Ovary (tissue), 10 donors: ENCODE measurements at places on chromosomes 6 and 20. TPM values are rescaled to one million over a fixed set of nuclear protein-coding genes. Genes with fewer than 3 reads are reported as not detected.

The RRAGD gene
- total RNA-seq: 7.9 TPM

The HEY2 gene
- 4.5 TPM for total RNA-seq

The TM9SF4 gene
- total RNA-seq: 37.2 TPM

GRCh38 chr6:165204807-165205545 is 104.4 kb downstream of the C6orf118 start:
- DNase-seq: no peak
- H3K27me3 ChIP-seq: no peaks in the 10 kb centered on the region
- H3K4me1 ChIP-seq: no peaks in the 10 kb centered on the region
- no peaks in the 10 kb centered on the region for H3K36me3 ChIP-seq
- H3K27ac ChIP-seq: no peak overlapping the region

DNA sequence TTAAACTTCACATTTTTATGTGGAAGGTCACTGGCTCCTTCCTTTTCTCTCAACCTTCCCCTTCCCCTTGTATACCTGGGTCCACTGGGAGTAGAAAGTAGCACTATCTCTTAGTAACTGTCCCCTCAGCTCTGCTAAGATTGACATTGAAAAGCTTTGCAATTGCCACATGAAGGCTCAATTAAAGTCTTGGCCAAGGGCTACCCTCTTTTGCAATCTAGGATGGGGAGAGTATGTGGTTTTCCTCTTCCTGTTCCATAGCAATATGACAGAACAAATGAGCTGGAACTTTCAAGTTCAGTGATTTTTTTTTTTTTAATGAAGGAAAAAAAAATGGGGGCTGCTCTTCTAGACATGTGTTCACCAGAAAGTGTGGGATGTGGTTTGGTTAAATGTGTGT is 37.1 kb downstream of the PROKR2 start:
- H3K4me3 ChIP-seq: no peak overlapping the region
- no peaks in the 10 kb centered on the region for H3K36me3 ChIP-seq

GRCh38 chr6:146028252-146028795 is 538 bp upstream of the GRM1 start:
- H3K4me3 ChIP-seq: no peak overlapping the region
- peak; percentile 64 for DNase-seq
- H3K36me3 ChIP-seq: no peaks in the 10 kb centered on the region
- no peak overlapping the region for H3K27ac ChIP-seq
- H3K4me1 ChIP-seq: no peaks in the 10 kb centered on the region

- no peaks in the 10 kb centered on the region for H3K36me3 ChIP-seq
- no peaks in the 10 kb centered on the region for H3K4me1 ChIP-seq
- DNase-seq: no peak
Observed at GRCh38 chr6:108068618-108069017, 5.9 kb downstream of the OSTM1 start.
